Tibial nerve (tissue), 4 donors: ENCODE measurements at places on chromosomes 3 and 15.

DNA sequence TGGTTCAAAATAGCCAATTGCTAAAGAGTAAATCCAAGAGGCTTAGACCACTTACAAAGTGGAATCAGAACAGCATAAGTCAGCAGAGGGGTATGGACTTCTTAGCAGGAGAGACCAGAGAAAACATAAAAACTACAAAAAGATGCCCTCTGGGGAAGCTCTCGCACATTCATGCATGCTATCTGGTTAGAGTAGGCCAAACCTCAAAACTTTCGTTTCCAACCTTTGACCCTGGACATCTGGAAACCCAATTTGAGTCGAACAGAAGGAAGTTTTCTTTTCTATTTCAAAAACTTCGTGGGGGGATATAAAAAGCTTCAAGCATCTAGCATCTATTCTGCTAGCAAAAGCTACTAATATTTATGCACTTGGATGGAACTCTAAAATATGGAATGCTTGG lies 523.9 kb upstream of the AGTR1 start:
- DNase-seq: no peak

DNA sequence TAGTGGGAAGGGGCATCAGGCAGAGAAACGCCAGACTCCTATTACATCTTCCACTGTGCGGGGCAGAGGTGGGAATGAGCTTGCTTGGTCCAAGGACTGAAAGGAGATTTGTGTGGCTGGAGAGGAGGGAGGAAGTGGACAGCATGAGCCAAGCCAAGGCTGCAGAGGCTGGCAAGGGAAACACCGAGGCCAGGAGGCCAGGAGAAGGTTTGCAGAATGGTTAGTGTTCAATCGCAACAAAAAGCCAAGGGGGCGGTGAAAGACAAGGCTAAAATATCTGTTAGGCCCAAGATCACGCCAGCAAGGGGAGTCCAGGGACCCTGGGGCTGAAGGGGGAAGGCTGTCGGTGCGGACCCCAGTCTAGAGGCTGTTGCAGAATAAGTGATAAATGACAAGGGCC lies 75.8 kb downstream of the CPN2 start:
- no peak for DNase-seq

GRCh38 chr3:126985132-126985985 lies 2.4 kb downstream of the PLXNA1 start:
- DNase-seq: no peak

GRCh38 chr3:161894657-161895056 lies 398.0 kb downstream of the OTOL1 start:
- DNase-seq: no peak

DNA sequence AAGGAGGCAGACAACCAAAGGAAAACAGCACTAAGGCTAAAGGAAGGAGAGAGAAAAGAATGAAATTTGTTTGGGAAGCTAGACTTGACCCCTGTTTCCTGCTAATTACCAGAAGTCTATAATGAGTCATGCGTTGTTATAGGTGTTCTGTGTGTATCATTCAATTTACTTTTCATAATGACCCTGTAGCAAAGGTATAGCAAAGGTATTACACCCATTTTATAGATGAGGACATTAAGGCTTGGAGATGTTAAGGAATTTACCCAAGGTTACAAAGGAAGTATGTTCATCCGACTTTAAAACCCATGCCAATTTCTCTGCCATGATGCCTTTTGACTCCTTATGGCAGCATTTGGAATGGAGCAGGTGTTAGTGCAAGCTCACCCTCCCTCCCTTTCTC lies 54.9 kb downstream of the RAP2B start:
- DNase-seq: no peak

GRCh38 chr15:77015646-77016320 lies 20.9 kb downstream of the PSTPIP1 start:
- no peak for DNase-seq

DNA sequence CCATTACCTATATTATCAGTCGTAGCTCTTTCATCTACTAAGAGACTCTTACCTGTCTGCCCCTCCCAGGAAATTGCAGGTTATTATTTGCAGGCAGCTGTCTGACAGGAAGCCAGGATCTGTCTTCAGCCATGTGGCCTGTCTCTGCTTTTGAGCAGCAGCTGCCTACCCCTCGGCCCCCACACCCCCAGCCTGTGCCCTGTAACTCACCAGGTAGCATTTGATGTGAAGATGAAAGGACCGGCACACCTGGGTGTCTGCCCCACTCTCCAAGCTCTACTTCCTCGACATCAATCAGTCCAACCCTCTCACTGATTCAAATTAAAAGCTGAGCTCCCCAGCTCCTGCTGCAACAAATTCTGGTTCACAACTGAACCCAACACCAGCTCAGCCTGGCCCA lies 197.2 kb upstream of the CTNNB1 start:
- no peak for DNase-seq

DNA sequence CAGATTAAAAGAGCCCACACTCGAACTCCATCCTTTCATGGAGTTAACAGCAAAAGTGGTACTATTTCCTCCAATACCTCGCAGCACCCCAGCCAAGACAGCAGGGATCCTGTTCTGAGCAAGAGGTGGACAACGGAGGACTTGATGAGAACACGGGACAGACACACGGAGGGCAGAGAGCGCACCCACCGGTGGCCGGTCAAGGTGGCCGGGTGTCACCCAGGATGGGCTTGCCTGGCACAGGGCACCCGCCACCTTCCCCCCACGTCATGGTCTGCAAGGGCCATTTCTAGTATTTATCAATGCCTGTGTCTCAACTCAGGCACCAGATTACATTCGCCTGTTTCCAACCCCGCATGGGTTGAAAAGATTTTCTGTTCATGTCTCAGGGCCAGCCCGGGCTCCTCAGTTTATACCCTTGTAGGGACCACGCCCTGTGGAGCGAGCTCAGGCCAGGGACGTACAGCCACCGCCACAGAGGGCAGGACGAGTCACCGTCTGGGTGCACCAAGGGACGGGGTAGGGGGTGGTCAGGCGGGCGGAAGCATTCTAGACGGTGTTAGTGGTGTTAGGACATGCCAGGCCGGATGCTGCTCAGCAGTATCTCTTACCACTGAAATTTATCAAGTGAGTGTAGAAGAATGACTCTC lies 64.2 kb downstream of the CYFIP1 start:
- DNase-seq: no peak

DNA sequence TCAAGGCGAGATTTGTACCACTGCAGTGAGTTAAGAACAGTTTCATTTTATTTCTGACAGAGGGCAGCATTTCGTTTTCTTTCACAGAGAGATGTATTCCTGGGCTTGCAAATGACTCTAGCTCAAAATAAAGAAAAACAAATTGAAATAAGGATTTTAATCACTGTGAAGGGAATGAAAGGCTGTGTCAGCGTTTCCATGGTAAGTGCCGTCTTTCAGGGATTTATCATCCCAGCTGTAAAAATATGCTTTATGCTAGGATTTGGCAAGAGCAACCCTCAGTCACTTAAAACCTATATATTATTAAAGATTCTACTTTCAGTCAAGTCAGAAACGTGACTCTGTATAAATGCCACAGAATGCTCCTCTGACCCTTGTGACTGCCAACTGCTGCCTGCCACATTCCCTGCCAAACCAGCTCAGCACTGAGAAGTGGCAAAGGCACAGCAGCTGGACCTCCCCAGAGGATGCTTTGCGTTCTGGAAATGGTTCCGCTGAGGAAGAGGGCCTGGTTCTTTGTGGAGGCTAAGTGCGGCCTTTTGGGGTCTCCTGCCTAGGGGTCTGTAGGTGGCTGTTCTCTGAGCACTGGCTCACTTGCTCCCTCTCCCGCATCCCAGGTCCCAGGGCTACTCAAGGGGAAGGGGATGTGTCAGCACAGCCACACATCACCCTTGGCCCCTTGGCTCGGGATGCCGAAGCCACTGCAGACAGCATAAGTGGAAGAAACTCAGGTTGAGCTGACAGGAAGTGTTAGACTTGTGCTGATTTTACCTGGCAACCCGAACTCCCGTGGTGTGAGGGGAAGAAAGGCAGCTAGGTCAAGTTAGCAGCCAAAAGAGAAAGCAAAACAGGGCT lies 56.6 kb upstream of the POMGNT2 start:
- DNase-seq: peak; percentile 4

- DNase-seq: no peak
Measured at GRCh38 chr15:64619880-64620839, 155.2 kb downstream of the RBPMS2 start.

DNA sequence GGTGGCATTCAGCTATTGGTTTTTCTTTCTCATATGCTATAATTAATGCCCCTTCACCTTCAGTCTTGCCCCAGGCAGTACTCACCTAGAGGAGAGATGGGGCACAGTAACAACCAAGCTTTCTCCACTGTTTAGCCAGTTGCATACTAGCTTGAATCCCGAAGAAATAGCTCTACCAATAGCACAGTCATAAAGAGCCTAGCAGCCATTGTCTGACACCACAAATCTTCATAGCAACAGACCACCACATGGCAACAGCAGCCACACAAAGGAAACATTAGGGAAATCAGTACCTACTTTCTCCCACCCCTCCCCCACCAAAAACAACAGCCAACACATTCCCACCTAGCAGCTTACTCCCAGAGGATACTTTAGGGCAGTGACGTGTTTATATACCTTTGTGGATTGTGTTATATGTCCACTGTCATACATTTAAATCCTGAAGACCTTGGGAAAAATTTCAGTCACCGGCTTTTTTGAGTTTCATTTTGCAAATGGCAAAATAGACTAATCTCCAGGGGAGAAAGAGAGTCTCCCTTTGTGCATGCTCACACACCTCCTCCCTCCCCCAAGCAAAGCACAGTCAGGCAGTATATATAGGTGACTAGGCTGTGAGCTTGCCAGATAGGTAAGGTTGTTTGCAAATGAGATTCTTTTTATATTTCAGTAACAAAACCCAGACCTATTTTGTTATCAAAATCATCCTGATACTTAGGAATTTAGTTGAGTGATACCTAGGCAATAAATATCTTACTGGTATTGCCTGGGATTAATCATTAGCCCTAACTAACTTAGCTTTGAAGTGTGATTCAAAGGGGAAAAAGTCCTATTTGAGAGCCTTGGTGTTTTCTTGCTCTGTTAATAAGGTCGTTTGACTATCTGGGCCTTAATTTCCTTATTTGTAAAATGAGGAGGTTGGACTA lies 140.6 kb downstream of the RBPMS2 start:
- no peak for DNase-seq

- no peak for DNase-seq
Measured at GRCh38 chr3:126923423-126923822, 59.5 kb upstream of the PLXNA1 start.
